Stimulated activated CD8-positive, alpha-beta memory T cell treated with anti-CD3 and anti-CD28 coated beads, Interleukin-12 subunit alpha, Interleukin-12 subunit beta, amount 100 ng/mL, for 4 hours (primary cell): ENCODE measurements at places on chromosomes 7 and 10.
A peak's percentile ranks its signal among the peaks of the same experiment; 100 is the strongest.

- DNase-seq = no peak
These were observed 97.3 kb downstream of the MYL10 start for GRCh38 chr7:101531726-101532357.

GRCh38 chr10:113063043-113063967 lies 113.3 kb downstream of the TCF7L2 start:
- no peak for DNase-seq

DNA sequence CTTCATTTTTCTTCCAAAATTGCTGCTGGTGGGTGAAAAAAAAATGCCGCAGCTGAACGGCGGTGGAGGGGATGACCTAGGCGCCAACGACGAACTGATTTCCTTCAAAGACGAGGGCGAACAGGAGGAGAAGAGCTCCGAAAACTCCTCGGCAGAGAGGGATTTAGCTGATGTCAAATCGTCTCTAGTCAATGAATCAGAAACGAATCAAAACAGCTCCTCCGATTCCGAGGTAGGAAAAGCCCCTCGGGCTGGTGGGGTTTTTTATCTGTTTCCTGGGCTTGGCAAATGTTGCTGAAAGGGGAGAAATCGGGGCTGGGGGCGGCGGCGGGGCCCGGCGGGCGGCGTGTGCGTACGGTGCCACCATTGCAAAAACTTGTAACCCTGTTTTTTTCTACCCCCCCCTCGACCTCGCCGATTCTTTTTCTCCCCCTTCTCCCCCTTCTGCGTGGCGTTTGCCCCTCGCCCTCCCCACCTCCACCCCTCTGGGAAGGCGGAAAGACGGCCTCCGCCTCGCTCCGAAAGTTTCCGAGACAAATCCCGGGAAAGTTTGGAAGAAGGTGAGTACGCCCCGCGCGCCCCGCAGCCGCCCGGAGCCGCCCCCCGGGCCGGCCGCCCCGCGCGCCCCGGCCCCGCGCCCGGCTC lies 789 bp downstream of the TCF7L2 start:
- peak; percentile 1 for DNase-seq

- DNase-seq = no peak
These were observed 1.3 kb downstream of the AMPH start for GRCh38 chr7:38629651-38630510.

- DNase-seq = no peak
These were observed 97.5 kb downstream of the TCF7L2 start for GRCh38 chr10:113047605-113047962.

GRCh38 chr7:55592492-55592891 lies 20.2 kb upstream of the VOPP1 start:
- no peak for DNase-seq

DNA sequence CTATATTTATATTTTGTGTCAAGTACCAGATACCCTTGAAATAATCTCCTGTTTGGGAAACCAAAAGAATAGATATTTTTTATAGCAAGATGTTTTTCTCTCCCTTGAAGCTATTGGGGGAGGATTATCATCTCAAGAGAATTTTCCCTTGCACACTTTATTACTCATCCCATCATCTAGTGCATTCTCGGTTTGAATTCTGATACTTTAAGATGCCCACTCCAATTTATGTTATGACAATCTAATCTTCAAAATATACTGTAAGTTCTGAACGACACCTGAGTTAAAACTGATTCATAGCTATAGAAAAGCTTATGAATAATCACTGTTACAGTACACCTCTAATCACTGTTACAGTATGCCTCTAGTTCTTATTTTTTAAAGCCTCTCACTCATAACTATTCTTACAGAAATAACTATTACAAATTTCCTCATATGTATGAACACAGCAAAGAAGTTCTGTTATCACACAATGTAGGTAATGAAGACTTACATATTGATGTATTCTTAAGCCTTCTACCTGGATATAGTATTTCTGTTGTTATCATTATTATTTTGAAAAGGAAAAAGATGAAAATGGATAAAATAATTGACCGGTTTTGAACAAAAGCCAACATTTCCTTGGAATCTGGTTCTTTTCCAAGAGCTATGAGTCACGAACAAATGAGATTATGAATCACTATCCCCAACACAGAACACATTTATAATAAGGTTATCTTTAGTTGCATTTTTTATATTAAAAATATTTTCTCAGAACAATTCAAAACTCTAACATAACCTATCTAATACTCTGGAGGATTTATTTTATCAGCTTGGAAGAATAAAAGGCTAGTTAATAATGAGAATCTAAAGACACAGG lies 72.3 kb upstream of the FAM13C start:
- DNase-seq = no peak

DNA sequence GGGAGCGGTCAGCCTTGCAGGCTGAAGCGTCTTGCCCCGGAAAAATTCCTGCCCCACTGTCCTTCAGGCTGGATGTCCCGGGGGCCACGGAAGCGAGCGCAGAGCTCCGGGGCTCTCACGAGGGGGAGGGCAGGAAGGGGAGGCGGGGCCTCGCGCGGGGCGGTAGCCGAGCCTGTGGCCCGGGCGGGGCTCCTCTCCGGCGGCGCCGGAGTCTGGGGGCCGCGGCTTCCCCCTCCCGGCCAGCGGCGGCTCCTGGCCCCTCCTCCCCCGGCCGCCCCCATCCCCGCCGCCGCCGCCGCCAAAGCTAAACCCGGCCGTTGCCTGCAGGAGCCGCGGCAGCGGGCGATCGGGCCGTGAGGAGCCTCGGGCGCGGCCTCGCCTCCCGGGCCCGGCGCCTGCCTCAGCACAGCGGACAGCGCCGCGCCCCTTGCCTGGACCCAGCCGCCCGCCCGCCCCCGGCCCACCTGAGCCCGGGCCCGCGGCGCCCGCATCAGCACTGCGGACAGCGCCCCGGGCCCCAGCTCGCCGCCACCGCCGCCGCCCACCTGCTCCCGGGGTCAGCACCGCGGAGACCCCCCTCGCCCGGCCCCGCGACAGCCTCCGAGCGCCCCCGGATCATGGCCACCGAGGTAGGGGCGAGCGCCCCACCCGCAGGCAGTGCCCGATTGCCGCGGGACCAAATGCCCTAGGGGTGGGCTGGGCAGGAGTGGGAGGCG lies at the start of gene GOLGA7B:
TSS of gene GOLGA7B (plus strand) at position 157 of the 716 bp plus-strand sequence. CDS start at position 618, 461 bp downstream.
- peak; percentile 51 for DNase-seq

GRCh38 chr7:104135760-104136558 lies 71.9 kb downstream of the ORC5 start:
- no peak for DNase-seq

GRCh38 chr10:33103863-33104379 lies 145.9 kb upstream of the ITGB1 start:
- DNase-seq = no peak

- DNase-seq = no peak
These were observed 22.7 kb downstream of the TWIST1 start for GRCh38 chr7:19094598-19095352.

DNA sequence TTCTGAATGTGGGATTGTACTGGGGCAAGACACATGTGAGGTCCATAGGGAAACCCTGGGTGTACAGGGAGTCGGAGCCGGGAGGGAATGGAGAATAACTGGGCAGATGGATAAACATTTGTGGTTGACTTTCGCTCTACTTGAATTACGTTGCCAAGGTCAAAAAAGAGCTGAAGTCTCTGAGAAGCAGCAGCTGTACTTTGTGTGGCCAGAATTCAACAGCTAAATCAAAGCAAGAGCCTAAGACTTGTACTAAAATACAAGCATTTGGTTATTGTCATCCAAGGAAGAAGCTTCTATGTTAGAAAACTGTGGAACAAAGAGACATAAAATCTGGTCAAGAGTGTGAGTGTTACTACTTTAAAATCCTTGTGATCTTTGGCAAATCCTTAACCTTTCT lies 457.2 kb downstream of the ARL4A start:
- no peak for DNase-seq

GRCh38 chr10:75877877-75878276 lies 446.5 kb downstream of the LRMDA start:
- no peak for DNase-seq

DNA sequence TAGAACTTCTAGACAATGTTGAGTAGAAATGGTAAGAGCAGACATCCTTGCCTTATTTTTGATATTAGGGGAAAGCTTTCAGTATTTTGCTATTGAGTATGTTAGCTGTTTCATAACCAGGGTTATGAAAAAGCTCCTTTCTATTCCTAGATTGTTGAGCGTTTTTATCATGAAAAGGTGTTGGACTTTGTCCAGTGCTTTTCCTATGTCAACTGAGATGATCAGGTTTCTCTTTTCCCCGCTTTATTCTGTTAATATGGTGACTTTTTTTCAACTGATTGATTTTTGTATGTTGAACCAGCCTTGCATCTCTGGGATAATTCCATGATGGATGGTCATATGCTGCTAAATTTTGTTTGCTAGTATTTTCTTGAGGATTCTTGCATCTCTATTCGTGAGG lies 58.5 kb downstream of the LCOR start:
- no peak for DNase-seq

DNA sequence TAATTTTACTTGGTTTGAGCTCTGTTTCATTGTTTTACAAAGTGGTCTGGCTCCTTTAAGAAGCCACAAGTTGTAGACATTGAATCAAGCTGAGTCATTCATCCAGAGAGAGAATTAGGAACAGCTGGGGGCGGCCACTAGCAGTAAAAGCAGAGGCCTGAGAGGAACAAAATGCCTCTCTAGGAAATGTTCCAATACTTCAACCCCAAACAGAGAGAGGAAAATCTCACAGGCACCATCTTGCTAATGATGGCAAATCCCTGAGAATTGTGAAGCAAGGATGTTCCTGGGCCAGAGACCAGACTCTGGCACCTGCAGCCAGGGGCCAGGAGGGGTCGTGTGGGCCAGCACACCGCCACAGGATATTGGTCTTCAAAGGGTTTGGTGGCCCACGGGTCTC lies 26.5 kb upstream of the TRIL start:
- DNase-seq = no peak

DNA sequence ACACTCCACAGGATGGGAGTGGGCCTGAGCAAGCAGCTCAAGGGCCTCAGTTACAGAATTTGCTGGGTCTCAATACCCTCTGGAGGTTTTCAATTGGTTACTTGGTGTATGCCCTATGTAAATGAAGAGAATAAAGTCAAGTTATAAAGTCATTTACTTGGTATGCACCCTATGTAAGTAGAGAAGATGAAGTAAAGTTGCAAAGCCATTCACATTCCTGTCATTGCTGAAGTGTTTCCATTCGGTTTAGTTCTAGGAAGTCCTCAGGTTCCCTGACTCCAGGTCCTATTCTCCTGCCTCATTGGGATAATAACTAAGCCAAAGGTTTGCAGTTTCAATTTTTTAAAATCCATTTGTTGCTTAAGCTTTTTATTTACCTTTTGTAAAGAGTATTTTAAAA lies 272.6 kb upstream of the NPSR1 start:
- no peak for DNase-seq

GRCh38 chr7:42673951-42674350 lies 237.9 kb downstream of the C7orf25 start:
- no peak for DNase-seq

DNA sequence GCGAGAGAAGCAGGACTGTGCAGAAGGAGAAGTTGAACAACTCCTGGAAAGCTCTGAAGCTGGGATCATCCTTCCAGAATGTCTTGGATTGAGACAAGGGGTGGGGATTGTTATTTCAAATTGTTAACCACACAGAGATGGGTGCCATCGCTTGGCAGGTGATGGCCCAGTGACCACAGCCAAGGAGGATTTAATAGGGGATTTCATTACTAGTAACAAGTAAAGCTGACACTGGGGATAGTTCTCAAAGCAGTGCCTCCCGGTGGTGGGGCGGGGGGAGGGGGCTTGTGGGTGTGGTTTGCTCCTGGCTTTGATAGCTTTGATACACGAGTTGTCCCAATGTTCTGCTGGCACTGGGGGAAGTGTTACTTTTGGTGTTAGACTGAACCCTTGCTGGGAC lies 59.2 kb downstream of the ZNF503 start:
- DNase-seq = no peak

GRCh38 chr10:49282306-49282705 lies 16.7 kb upstream of the C10orf71 start:
- DNase-seq = no peak

- DNase-seq = no peak
These were observed 97.9 kb upstream of the KLF14 start for GRCh38 chr7:130831817-130832481.

DNA sequence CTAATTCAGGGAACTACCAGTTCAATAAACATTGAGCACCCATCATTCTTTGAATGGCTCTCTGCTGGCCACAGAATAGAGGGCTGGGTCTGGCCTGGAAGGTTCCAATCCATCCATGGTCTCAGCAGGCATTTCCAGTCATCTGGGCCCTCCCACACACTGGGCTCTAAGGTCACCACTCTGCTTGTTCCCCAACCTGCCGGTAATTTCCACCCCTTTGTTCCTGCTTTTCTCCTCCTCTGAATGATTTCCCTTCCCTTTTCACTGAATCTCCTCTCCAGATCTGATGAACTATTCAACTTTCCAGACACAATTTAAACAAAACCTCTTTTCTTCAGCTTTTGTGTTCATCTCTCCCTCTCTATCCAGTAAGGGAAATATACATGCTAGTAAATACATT lies 2.6 kb downstream of the BZW2 start:
- DNase-seq = no peak

- DNase-seq = no peak
These were observed 152.0 kb downstream of the RPS24 start for GRCh38 chr10:78185693-78186055.

GRCh38 chr7:5773661-5774086 lies 7.8 kb downstream of the RNF216 start:
- DNase-seq = no peak

GRCh38 chr10:70578371-70578947 lies 24.1 kb downstream of the PRF1 start:
- peak; percentile 41 for DNase-seq

- no peak for DNase-seq
These were observed 44.2 kb upstream of the RNF148 start for GRCh38 chr7:122746948-122747347.

DNA sequence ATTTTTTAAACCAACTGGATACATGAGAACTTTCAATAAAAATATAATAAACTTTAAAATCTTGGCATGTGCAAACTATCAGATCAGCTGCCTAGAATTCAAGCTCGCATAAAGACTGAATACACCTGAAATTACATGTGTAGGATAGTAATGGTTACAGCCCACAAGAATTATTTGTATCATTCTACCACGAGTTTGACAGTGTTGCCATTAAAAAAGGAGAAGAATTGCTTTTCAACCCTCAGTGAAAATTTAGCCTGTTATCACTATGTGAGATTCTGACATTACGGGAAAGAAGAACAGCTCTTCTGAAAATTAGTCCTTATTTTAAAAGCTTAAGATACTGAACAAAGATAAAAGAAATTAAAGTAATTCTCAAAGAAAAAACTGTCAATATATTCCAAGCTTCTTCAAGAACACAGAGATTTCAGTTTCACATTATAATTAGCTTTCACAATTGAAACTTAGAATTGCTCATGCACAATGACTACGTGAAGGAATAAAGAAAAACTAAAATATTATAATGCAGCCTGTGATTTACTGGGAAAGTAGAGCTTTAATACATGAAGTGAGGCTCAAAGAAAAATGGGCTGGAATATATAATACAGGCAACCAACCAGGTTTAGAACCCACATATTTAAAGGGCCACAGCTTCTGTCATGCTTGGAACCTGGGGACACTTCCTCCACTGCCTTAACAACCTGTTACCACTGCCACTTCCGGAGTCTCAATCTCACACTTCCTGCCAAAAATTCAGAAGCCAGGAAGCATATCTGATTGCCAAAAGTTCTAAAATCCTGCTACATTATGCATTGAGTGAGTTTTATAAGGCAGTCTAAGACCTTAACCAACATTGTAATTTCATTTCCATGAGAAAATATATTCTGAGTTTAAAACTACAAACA lies 23.2 kb downstream of the TPK1 start:
- DNase-seq = peak; percentile 1

- no peak for DNase-seq
These were observed 105.0 kb upstream of the AMPH start for GRCh38 chr7:38736138-38736537.

GRCh38 chr7:14137676-14138075 lies 148.2 kb upstream of the ETV1 start:
- DNase-seq = no peak
